Ecto neural progenitor cell (in vitro differentiated cells): ENCODE measurements at places on chromosomes 5 and 9.

DNA sequence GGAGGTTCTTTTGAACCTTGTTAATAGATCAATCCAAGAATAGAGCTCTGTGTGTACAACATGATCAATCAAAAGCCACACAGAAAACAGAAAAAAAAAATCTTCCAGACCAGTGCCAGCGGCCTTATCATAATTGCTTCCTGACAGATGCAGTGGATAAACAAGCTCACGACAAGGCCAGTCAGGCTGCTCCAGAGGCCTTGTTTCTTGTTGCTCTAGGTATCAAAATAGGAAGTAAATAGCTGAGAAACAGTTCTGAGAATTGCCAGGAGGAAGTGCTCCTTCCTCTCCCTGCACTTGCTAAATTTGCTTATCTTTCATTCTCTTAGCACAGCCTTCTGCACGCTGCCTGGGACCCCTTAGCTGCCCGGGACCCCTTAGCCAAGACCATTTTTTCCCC is 199.0 kb upstream of the TARS1 start:
- DNase-seq: no peak

GRCh38 chr5:24196789-24197188 is 448.0 kb downstream of the CDH10 start:
- no peak for DNase-seq

DNA sequence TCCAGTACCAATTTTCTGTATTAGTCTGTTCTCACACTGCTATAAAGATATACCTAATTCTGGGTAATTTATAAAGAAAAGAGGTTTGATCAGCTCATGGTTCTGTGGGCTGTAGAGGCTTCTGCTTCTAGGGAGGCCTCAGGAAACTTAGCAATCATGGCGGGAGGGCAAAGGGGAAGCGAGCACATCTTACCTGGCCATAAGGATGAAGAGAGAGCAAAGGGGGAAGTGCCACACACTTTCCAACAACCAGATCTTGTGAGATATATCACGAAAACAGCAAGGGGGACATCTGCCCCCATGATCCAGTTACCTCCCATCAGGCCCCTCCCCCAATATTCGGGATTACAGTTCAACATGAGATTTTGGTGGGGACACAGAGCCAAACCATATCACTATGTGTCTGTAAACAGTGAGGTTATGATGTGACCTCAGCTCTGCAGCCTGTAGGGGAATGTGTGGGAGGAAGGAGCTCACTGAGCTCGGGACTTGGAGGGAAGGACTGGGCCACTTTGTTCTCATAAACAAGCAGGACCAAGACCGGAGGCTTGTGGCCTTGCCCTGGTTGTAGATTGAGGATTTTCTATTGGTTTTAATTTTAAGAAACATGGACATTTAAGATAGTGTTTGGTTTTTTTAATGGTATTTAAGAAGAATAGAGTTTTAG is 85.2 kb downstream of the EHMT1 start:
- DNase-seq: no peak

DNA sequence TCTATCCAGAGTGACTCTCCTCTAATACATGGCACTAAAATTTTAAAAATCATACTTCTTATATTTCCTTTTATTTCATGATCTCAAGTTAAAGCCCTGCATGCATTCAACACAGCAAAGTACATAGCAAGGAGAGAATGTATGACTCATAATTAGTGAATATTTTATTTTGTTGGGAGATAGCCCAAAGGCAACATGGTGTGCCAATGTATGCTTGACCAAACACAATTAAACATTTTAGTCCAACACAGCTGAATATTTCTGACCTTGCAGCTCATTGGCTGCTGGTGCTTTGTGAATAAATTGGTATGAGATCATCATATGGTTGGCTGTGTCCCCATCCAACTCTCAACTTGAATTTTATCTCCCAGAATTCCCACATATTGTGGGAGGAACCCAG is 103.5 kb downstream of the NPR3 start:
- DNase-seq: no peak

DNA sequence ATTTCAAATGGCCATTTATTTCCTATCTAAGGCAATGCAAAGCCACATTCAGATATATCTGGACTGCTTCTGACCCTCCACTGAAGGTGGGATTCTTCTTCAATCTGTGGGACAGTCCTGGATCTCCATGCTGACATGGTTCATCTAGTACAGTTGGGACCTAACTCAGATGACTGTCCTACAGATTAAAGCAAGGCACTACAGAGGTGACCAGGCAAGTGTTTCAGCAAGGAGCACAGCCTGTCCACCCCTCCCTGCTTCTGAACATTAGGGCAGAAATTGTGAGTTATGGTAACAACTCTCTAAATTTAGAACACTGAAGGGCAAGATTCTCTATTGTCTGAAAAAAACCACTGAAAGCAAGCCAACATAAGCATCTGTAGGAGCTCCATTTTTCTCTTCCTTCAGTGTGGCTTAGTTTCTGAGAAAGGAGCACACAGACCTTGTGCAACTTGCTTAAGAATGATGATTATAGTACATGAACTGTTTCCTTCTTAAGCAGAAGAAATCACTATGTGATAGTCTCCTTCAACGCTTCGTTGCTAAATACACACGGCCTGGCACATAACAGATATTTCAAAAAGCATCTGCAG is 62.9 kb upstream of the BARX1 start:
- DNase-seq: no peak

DNA sequence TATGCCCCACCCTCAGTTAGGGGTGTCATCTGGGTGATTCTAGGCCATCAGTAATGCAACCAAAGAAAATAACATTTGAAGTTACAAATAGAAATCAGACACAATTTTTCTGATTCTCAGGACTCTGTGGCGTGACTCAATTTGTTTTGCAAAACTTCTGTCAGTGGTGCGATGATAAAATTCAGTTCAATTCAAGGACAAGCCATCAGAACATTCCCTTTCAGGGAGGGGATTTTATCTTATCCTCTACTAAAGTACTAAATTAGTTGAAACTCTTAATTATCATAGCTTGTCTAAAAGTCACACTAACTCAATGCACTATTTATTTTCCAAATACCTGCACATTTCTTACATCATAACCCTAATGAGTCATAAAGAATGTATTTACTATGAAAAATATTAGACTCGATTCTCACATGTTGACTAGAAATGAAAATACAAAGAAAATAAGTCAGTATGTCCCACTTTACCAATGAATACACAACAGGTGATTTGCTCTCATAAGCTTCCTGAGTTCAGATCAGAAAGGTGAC is 28.2 kb downstream of the HTR4 start:
- DNase-seq: no peak

DNA sequence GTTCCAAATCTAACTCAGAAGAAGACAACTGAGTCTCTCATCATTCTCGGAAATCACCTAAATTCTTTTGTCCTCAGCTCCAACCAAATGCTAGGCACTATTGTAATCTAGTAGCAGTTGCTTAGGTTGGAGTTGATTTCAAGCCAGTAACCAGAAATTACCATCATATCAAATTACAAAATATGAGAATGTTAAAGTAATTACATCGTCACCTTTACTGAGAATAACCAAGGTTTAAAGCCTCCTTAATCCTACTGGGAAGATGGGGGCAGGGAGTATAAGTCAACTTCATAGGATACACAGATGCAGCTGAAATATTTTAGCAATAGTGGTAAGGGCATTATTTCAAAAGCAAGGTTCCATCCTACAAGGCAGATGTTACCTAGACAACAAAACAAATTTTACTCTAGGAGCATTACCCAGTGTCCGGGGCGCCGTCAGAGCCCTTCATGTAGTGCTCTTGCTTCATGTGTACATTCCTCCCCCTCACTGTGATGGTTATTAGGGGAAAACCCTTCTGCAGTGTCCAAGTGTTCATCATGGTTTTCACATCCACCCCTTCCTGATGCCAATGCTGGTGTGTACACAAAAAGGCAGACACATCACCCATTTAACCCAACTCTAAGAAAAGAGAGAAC is 19.5 kb downstream of the ERAP1 start:
- DNase-seq: no peak

DNA sequence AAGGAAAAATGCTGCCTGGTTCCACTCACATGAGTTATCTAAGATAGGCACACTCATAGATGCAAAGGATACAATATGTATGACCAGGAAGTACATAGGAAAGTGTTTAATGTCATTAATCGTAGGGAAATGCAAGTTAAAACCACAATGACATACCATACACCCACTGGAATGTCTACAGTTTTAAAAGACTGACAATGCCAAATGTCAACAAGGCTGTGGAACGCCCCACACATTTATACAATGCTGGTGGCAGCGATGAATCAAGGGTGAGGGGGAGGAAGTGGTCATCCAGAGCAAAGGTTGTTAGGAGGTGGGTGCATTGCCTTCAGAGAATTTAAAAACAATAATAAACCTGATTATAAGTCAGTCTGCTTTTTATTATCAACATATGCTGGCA is 437.8 kb downstream of the ARHGEF28 start:
- DNase-seq: no peak
